ENCODE measurements at places on chromosomes 7 and 10. TPM values are rescaled to one million over a fixed set of nuclear protein-coding genes. Genes with fewer than 3 reads are reported as not detected.

The ASB10 gene
- not detected for total RNA-seq

The KCP gene
- 5.2 TPM for total RNA-seq

The TAS2R5 gene
- total RNA-seq: 1.2 TPM

The IDI2 gene
- not detected for total RNA-seq

GRCh38 chr7:36840904-36841303 lies 116.6 kb upstream of the AOAH start:
- no peak for DNase-seq

GRCh38 chr10:107056182-107056581 lies 108.3 kb downstream of the SORCS1 start:
- no peak for DNase-seq

- DNase-seq: no peak
Measured at GRCh38 chr10:102900006-102900405, 18.1 kb upstream of the CNNM2 start.

All from mucosa of gallbladder (tissue), 1 donor.